ENCODE measurements at places on chromosomes 7 and 10.

GRCh38 chr10:64486149-64486548 lies 964.9 kb downstream of the REEP3 start:
- peak; percentile 74 for DNase-seq

DNA sequence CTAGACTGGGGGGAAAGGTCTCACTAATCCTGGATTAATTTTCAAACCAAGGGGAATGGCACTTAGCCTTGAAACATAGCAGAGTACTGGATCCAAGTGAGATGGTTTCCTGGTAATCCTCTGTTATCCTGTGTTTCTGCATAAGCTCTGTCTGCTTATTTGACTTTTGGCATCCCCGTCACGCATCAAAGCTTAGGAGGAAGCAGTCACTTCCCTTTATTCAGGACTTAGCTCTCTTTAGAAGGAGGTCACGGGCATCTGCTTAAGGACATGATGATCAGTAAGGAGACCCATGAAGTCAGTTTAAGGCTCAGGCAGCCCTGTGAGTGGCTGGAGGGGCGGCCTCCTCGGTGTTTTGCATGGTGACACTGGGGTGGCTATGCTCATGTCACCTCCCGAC lies 30.0 kb downstream of the TSPAN15 start:
- DNase-seq: no peak

- no peak for DNase-seq
Observed at GRCh38 chr10:71459513-71459912, 62.8 kb downstream of the CDH23 start.

GRCh38 chr10:33136271-33136670 lies 178.2 kb upstream of the ITGB1 start:
- DNase-seq: no peak

- DNase-seq: peak; percentile 5
Observed at GRCh38 chr10:91798649-91799611, 704 bp downstream of the TNKS2 start.

DNA sequence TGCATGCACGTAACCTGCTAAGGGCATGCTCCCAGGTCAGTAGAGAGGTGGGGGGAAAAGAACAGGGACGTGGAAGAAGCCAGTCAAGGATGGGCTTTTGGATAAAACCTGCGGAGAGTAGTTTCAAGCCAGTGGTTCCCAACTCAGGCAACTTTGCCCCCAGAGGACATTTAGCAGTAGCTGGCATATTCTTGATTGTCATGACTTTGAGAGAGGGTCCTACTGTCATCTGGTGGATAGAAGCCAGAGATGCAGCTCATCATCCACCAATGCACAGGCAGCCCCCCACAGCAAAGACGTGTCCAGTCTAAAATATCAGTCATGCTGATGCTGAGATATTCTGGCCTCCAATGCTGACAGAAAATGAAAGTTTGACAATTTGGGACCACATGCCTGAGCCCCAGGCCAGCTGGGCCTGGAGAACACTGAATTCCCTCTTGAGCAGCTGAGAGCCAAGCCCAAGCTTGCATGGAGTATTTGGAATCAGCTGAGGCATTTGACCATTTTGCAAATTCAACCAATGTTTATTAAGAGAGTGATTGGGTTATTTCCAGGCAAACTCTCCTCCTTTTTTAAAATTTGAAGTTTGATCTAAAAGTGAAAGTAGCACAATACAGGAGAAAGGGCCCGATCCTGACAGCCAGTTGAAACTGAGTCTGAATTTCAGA lies 110.0 kb upstream of the C7orf33 start:
- DNase-seq: no peak

DNA sequence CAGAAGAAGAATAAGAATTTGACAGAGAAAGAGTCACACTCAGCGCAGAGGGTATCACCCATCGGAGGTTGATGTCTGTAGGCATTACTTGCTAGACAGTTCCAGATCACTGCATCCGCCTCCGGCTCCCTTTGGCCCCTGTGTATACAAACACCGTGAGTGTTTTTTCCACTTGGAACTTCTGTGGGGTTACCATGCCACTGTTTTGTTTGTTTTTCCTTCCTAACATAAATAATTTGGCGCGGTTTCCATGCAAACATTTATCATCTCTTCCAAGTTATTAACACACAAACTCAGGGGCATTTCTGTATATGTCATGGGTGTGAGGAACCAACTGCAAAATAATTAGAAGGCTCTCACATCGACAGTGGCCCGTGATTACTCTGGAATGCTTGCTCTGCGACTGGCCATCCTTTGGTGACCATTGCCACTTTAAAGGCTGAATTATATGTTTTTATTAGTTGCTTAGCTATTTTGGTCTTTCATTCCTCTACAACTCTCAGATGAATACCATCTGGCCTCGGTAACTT lies 612.2 kb upstream of the MKI67 start:
- no peak for DNase-seq

- no peak for DNase-seq
Observed at GRCh38 chr10:31942435-31942834, 13.8 kb upstream of the ARHGAP12 start.

- no peak for DNase-seq
Observed at GRCh38 chr10:110841767-110842267, 29.9 kb upstream of the PDCD4 start.

DNA sequence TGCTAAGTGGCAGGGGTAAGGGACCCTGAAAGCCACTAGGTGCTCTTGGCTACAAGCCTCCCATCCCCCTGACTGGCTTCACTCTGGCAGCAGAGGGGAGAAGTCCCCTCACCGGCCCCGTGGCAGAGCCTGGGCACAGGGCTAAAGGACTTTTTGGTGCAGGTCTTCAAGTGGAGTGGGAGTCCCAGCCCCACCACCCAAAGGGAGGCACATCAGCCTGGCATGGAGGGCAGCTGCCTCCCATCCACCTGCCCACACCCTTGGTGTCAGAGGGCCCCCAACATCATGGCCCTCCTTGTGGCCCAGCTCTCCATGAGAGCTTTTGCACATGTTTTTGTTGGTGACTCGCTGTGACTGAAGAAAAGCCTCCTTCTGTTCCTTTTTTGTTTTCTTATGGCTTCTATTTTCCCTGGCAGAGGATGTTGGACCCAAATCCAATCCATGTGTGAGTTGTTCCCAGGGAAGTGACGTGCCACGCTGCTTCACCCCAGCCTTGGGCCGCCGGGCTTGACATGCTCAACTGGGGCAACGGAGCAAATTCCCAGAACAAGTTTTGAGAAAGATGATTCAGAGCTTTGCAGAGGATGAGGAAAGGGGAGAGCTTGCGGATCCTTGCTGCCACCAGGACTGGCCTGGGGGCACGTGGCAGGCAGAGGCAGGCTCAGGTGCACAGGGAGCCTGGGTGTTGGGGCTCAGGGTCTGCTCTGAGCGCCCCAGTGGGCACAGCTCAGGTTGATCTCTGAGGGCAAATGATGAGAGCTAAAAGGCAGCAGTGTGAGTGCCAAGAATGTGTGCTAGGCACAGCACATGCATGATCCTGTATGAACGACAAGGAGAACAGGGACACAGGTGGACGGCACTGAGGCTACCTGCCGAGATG lies 1.9 kb upstream of the AEBP1 start:
- no peak for DNase-seq

DNA sequence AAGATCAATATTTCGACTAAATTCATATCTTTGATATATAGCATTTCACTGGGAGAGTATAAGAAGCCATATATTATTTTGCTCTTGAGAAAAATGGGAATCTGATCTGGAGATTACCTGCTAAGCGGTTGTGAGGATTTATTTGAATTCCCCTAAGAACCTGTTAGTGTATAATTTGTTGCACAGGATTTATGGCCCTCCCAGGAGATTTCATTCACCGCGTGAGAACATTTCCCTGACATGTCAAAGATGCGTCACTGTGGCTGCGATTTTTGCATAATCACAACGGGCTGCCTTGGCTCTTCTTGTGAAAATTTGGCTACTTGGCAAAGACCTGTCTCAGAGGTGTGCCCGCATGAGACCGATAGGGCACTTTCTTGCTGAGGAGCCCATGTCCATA lies 184.7 kb upstream of the PFKP start:
- peak; percentile 2 for DNase-seq

GRCh38 chr7:111755383-111755782 lies 193.1 kb upstream of the IMMP2L start:
- DNase-seq: no peak

DNA sequence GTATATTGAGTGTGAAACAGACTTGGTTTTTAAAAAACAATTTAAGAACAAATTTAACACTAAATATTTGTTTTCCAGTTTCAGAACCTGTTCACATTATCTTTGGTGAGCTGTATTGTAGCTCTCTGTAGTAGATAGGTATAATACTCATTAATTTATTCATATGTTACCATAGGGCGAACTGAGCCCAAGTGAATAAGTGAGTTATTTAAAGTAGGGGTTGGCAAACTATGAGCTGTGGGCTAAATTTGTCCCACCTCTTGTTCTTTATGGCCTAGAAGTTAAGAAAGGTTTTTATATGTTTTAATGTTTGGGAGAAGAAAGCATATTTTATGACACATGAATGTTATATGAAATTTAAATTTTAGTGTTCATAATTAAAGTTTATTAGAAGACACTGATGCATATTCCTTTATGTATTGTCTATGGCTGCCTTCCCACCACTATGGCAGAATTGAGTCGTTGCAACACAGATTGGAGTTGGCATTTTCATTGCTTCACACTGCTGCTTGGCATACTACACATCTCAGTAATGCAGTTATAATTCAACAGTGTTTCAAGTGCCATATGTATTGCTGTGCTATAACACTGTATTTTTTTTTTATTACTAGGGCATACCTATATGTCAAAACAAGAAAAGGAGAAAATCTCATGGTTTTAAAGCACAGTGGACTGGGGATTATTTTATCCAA lies 146.5 kb downstream of the ADK start:
- DNase-seq: no peak

DNA sequence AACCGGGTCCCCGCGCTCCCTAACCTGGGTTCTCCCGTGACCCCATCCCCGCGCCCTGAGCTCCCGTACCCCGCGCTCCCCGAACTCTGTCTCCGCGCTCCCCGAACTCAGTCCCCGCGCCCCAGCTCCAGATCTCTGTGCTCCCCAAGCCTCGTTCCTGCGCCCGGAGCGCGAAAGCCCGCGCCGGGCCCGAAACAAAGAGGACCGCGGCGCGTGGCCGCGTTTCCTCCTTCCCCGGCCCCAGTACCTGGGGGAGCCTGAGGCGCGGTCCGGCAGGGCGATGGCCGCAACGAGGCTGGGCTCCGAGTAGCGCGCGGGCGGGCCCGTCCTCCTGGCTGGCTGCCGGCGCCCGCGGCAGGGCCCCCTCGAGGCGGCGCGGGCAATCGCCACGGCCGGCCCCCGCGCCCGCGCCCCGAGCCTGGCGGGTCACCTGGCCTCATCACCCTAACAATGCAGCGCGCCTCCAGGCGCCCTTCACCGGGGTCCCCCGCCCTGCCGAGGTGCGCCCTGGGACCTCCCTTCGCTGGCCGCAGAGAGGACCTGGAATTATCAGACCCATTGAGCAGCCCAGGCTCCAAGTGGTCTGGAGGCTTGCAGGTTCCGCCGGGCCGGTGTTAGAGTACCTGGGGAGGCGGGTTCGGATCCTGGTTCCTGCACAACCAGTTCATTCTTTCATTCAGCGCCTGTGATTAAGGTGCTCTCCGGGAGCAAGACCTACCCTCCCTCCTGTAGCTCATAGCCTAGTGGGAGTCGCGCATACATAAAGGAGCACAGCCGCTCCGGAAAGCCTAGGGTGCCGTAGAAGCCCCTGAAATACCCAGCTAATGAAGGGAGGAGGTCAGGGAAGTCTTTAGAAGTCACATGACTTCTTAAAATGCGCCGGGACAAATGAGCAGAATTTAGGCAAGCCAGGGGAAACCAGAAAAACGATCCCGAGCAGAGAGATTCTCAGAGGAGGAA lies at the start of gene TNS3:
TNS3 (minus strand) TSS at position 308 of the 960 bp plus-strand sequence. CDS start 142,475 bp downstream, outside the sequence.
- no peak for DNase-seq

GRCh38 chr10:102629661-102630614 lies 14.3 kb upstream of the TRIM8 start:
- peak; percentile 71 for DNase-seq

GRCh38 chr10:118358327-118358726 lies 16.2 kb upstream of the FAM204A start:
- no peak for DNase-seq

- no peak for DNase-seq
Observed at GRCh38 chr7:44078521-44078920, 3.8 kb downstream of the POLM start.

DNA sequence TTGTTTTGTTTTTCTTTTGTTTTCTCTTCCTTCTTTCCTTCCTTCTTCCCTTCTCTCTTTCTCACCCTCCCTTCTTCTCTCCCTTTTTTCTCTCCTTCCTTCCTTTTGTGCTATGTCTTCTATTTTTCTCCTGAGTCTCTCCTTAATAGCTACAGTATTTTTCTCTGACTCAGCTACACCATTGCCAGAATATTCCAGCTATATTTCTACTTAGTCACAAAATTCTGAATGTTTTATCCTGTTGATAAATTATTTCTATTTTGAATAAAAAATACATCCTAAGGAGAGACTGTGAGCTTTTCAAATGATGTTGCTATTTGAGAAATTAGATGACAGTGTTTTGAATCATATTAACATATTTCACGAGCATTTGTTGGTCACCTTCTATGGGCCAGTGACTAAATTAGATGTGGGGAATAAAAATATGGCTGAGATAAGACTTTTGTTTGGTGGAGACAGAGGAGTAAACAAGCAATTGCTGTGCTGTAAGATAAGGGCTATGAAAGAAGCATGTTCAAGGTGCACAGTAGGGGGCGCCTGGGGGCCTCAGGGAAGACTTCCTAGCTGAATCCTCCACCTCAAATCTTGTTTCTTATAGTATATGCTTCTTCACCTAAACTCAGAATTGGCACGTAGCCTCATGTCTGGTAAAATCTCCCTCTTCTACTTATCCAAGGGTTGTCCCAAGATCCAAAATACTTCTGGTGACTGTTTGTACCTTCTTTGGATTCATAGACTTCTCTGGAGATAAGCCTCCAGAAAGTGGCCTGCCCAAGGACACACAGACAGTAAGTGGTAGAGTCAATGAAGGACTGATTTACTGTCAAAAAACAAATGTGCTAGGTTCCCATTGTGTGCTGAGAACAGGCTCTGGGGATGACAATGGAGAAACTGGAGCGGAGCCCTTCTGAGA lies 115.5 kb upstream of the CREB5 start:
- DNase-seq: no peak

GRCh38 chr10:78524941-78525340 lies 491.3 kb downstream of the RPS24 start:
- no peak for DNase-seq

- no peak for DNase-seq
Observed at GRCh38 chr7:98283127-98283886, 1.8 kb downstream of the BRI3 start.

- no peak for DNase-seq
Observed at GRCh38 chr10:70649526-70649925, 22.8 kb upstream of the ADAMTS14 start.

GRCh38 chr7:137731436-137731835 lies 115.3 kb downstream of the DGKI start:
- DNase-seq: peak; percentile 29

GRCh38 chr10:71333129-71333887 lies 14.2 kb downstream of the SLC29A3 start:
- DNase-seq: no peak
